CD4-positive, alpha-beta T cell treated with Interleukin-4 for 4 hours (primary cell): ENCODE measurements at places on chromosomes 16 and 17.
A peak's percentile ranks its signal among the peaks of the same experiment; 100 is the strongest.

GRCh38 chr16:86681031-86681756 lies 102.8 kb downstream of the FOXL1 start:
- no peak for DNase-seq

GRCh38 chr16:49158029-49158642 lies 123.5 kb downstream of the CBLN1 start:
- no peak for DNase-seq

DNA sequence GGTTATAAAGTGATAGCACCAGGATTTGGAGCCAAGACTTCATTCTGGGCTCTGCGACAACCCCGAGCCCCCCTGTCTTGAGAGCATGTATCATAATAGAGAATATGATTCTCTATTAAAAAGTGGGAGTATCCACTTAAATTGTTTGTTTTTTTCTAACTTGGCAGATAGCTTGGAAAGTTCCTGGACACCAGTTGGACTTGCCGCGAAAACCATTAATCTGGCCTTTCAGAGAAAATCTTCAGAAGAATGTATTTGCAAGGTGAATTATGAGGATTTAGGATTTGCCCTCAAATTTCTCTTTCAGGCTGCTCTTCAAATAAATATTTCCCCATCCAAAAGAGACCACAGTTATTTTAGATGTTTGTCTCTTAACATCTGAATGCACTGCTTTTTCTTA lies 53.5 kb downstream of the MARCHF10 start:
- no peak for DNase-seq

DNA sequence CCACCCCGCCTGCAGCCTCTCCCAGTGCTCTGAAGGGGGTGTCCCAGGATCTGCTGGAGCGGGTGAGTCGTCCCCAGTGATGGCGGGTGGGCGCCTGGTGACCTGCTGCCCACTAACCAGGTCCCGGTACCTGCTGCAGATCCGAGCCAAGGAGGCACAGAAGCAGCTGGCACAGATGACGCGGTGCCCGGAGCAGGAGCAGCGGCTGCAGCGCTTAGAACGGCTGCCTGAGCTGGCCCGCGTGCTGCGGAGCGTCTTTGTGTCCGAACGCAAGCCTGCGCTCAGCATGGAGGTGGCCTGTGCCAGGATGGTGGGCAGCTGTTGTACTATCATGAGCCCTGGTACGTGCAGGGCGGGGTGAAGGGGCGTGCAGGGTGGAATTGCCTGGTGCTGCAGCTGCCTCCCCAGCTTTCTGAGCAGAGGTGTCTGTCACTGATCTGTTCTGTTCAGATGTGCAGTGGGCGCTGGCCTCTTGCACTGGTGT lies 3.6 kb downstream of the CDT1 start:
- DNase-seq = no peak

GRCh38 chr17:49832840-49833599 lies 14.8 kb downstream of the TAC4 start:
- no peak for DNase-seq

GRCh38 chr17:44071772-44072171 lies 1.2 kb downstream of the G6PC3 start:
- no peak for DNase-seq

GRCh38 chr16:89764711-89765201 lies 43.4 kb downstream of the ZNF276 start:
- DNase-seq = peak; percentile 67

DNA sequence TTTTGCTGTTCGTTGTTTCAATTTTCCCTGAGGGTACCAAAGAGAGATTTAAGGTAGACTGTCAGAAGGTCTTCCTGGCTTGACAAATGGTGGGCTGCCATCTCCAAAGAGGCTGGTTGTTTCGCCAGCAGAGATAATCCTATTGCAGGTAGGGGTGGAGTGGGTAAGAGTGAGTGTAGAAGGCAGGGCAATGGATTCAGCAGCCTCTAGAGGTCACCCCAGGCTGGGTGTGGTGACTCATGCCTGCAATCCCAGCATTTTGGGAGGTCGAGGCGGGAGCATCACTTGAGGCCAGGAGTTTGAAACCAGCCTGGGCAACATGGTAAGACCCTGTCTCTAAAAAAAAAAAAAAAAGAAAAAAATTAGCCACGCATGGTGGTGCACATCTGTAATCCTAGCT lies 34.6 kb downstream of the DCAKD start:
- DNase-seq = no peak
